ENCODE measurements at places on chromosomes 6 and 20.

- DNase-seq = no peak
Observed at GRCh38 chr6:56361812-56362211, 114.4 kb upstream of the COL21A1 start.

GRCh38 chr6:106486236-106486635, 125.7 kb downstream of the CRYBG1 start:
- DNase-seq = no peak

DNA sequence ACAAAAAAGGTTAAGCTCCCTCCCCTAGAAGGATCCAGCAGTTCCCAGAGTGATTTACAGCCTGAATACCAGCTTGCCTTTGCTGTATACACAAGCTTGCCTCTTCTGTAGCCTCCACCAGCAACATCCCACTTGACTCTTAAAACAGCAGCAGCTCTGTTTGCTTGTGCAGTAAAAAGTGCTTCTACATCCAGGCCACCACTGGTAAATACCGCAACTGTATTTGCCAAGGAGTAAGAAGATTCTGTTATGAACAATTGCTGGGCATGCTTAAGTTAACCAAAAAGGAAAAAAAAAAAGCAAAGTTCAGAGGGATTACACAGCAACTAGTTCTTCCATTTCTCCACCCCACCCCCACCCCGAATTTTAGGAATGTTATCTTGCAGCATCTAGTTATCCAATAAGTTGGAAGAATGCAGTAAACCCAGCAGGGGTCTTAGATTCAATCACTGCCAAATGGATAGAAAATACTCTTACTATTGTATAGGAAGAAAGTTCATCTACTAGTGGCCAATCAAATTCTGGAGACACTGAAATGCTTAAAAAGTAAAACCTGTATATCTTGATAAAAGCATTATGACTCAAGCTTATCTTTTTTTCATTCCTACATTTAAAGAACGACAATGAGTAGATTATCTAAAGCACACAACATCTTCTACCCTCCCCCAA, 4.8 kb downstream of the SALL4 start:
- no peak for DNase-seq

DNA sequence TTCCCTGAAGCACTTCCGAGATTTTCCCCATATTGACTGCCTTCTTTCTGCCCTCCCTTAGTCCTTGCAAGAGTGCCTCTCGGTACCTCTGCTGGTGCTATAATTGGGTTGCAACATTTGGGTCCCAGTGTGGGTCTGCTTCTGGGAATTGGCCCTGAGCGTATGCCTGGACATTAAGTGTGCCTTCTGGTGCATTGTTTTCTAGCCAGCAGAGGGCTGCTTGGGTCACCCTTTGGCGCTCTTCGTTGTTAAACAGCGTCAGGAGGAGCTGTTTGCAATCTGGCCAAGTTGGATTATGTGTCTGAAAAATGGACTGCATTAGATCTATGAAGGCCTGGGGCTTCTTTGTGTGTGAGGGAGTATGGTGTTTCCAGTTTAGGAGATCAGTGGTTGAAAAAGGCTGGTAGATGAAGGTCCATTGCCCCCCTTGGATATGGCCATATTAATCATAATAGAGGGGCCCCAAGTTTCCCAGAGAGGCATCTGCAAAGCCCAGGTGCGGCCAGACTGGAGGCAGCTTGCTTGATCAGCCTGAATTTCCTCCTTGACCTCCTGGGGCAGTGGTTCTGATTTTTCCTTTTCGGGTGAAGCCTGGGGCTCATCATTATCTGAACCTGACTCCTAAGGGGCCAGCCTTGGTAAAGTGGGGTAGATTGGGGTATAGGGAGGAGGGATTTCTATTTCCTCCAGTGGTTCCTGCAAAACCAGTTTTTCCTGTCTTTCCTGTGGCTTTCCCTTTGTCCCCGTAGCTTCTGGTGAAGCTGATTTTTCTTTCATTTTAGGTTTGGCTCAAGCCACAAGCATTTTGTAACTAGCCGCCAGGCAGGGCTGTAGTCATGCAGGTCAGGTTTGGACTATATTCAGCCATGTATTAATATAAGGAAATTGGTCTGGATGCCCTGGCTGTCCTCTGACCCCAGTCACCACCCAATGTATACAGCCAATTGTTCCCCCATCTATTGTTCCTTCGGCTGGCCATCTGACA, 85.4 kb upstream of the GPR6 start:
- no peak for DNase-seq
